ENCODE measurements at places on chromosomes 12 and 14. TPM values are rescaled to one million over a fixed set of nuclear protein-coding genes. Genes with fewer than 3 reads are reported as not detected.

GRCh38 chr12:13455778-13456144 lies 259.2 kb downstream of the EMP1 start:
- no peak for DNase-seq

- no peak for DNase-seq
Measured at GRCh38 chr12:132365226-132365625, 35.8 kb upstream of the GALNT9 start.

CCDC196 gene
- not detected for total RNA-seq

PRORP gene
- 35.4 TPM for total RNA-seq

GRCh38 chr14:54658836-54659235 lies 91.9 kb downstream of the SAMD4A start:
- DNase-seq, result no peak

All from NCI-H460 (cell line).